ENCODE measurements at places on chromosomes 7 and 10.

- DNase-seq, result no peak
These were observed 21.9 kb upstream of the ZNF488 start for GRCh38 chr10:47405857-47406547.

DNA sequence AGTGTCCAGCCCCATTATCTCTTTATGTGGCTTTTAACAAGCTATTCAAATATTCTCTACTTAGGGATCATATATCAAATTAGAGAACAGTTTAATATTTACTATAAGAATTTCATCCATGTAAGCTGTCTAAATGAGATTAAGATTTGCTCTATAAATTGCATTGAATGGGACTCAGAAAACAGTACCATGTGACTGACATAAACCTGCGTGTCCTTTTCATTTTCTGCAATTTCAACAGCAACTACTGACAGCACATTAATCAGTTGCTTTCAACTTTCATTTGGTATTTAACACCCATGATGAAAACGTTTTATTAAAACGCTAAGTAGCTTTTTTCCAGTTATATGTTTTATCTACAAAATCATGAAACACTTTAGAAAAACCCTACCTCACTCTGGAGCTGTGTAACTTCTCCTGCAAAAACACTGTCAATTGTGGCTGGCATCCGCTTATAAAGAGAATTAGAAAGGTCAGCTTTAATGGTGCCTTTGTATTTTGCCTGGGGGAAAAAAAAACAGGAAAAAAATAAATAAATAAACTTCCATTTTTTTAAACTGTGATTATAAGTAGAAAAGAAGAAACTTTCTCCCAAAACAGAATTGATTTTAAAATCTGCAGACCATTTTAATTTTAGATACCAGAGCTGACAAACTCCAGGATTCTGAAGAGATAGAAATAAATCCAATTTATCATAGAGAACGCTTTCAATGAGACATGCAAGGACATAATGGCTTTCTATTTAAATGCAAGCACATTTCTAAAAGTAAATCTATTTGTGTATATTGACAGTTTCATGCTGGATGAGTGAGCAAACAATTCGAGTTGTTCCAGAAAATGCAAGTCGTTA is 9.2 kb downstream of the NEBL start:
- no peak for DNase-seq

- no peak for DNase-seq
These were observed 137.5 kb downstream of the DLG5 start for GRCh38 chr10:77789016-77789415.

DNA sequence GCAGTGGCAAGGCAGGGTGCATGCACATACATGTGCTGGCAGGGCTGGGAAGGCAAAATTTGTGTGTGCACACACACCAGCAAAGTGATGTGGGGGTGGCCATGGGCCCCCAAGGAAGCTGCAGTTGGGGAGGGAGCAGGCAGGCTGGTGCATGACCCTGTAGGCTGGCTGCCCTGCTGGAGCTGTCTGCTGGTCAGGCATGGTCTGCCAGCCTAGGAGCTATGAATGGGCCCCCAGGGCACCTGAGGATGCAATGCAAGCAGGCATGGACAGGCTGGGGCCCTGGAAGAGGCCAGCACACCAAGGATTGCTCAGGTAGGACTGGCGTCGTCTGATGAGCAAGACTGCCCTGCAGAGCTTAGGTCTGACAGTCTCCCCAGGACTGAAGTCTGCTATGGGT is 18.2 kb upstream of the PPP1R3A start:
- no peak for DNase-seq

DNA sequence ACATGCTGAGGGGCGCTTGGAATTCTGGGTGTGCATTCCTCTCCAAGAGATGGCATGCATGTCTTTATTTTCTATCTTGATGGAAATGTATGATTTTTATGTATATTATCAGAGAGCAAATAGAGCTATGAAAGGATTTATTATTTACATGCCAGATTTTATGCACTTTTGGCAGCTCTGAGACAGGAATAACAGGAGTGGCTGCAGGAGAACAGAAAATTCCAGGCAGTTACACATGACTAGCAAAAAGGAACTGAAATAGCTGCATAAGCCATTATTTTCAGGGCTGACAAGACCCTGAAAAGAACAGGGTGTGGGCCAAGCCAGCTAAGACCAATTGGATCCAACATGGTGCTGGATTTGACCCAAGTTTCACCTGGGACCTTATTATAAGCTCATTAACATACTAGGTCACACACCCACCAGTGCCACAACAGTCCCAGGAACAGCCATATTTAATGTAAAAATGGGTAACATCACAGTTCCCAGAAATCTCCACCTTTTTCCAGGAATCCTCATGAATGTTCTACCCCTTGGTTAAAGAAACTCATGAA is 43.2 kb upstream of the ACSL5 start:
- DNase-seq, result no peak

DNA sequence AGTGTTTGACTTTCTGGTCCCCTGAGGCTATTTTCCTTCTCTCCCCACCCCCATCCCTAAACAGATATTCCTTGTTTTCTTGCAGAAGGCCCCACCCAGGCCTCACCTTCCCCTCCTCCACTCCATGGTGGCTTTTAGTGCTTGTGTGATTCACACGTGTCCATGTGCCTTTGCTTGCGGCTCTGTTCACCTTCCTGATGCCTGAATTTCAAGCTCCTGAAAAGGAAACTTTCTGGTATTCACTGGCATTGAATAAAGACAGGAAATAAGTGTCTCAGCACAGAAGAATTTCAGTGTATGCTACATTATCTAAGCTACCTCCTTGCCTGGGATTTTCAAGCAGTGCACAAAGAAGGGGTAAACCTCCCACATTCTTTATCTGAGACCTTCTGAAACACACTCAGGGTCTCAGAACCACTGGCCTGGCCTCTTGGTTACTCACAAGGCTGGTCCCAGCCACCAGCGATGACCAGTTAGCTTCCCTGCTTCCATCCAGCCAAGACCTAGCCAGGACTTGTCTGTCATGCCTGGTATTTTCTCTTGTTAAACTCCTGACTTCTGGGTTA is 17.2 kb upstream of the UBE2H start:
- DNase-seq, result no peak

DNA sequence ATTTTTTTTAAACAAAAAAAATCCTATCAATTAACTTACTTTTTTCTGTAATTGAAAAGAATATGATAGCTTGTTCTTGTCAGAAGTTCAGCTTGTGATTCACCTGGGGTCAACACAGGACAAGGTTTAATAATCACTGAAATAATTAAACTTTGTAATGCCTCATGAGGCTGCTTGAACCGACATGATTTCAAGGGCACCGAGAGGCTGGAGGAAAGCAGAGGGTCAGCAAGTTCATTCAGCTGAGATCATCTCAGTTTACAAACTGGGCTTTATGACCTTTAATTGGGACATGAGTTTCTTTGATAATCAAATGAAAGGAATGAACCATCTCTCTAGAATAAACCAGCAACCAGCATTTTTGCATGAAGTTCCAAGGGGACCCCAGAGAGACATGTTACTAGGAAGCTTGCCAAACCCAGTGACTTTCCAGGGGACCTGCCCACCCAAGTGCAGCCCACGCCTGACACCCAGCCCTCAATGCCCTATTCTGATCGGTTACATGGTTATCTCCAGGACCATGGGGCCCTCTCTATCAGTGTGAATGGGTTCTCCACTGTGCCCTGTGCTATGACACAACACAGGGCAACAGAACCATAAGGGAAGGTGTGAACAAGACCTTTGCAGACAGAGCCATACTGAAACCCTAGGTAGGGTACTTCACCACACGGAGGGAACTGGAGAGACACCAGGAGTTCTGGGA is 7.8 kb upstream of the CYP3A4 start:
- DNase-seq, result no peak

DNA sequence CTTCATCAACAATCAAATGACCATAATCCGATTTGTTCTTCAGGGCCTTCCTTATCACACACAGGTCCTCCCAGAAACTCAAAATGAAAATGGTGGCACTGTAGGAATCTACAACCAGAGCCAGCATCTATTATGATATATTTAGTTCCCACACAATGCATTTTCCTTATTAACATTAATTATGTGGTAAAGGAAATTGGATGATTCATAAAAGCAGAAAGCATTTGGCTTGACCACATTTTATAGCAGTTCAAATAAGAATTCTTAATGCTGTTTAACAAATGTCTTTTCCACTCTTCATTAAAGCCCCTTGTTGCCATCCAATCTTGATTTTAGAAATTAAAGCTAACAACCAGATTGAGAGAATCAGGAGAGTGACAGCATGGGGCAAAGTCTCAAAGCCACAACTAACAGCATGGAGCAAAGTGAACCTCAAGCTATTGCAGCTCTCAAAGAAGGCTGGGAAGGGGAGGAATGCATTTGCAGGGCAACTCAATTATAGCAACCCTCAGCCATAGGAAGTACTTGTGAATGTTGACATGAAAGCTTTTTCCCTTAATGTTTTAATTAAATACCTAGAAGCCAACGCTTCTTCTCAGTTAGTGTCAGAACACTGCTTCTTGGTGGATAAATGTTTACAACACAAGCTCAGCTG is 549.1 kb downstream of the NXPH1 start:
- DNase-seq, result no peak
